H7 (cell line): ENCODE measurements at places on chromosomes 5 and 9. TPM values are rescaled to one million over a fixed set of nuclear protein-coding genes. Genes with fewer than 3 reads are reported as not detected.

DNA sequence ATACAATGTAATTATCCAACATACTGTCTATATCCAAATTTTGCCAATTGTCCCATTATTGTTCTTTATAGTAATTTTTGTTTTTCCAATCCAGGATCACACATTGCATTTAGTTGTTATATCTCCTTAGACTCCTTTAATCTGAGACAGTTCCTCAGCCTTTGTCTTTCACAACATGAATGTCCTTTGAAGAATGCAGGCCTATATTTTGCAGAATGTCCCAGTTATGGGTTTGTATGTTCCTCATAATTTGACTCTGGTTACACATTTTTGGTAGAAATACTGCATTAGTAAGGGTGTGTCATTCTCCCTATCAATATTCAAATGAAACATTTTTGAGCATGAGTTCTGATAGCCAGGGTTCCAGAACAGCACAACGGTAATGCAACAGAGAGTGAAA, 6.7 kb downstream of the CD180 start:
- no peak for DNase-seq

DNA sequence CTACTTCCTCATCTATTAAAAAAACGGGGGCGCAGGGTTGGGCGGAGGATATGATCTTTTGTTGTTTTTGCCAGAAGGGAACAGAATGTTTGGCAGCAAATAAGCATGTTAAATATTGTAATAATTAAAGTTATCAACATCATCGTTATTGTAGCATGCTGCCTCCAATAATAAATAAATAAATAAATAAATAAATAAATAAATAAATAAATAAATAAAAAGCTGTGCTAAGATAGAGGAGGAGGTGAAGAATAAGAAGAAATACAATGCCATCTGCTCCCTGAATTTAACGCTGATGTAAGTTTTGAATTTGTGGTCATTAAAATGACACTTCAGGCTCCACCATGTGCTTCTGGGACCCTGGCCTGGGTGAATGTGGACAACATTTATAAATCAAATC, 508.0 kb upstream of the TNC start:
- no peak for DNase-seq

DNA sequence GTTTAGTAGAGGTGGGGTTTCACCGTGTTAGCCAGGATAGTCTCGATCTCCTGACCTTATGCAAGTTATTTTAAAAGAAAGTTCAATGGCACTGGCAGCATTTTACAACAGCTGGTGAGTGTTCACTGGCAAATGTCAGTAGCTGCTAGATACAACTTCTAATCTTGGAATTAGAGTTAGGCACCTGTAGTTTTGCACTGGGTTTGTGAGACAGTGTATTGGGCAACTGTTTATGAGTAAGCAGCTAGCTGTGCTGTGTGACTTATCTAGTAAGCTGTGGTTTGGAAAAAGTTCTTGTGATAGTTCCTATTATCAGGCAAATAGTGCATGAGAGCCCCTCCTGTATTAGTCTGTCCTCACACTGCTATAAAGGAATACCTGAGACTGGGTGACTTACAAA, 61.5 kb downstream of the UBE2QL1 start:
- DNase-seq = no peak

DNA sequence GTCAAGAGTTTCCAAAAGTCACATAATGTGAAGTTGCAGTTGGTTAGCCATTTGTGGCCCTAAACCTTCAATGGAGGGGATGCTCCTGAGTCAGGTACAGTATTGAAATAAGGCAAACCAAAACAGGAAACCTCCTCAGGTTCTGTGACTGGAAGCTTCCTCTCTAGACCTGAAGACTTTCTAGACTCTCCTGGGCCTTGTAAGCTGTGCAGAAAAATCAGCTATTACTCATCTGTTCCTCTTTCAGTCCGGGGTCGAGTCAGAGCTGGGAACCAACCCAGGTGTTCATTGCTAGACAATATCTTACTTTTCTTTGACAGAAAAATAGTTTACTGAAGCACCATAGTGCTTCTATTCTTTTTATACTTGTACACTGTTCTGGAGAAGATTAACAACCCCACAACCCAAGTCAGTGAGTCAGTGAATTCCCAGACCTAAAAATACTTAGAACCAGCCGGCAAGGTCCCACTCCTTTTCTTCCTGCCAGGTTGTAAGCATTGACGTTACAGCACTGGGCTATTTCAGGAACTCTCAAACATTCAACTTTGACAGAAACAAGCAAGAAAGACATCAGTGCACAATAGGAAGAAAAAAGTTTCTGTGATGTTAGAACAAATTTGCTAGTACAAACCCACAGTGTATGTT, 47.3 kb downstream of the FSTL4 start:
- DNase-seq = no peak

GRCh38 chr5:139384591-139385051, 1.5 kb upstream of the SLC23A1 start:
- DNase-seq = no peak

DNA sequence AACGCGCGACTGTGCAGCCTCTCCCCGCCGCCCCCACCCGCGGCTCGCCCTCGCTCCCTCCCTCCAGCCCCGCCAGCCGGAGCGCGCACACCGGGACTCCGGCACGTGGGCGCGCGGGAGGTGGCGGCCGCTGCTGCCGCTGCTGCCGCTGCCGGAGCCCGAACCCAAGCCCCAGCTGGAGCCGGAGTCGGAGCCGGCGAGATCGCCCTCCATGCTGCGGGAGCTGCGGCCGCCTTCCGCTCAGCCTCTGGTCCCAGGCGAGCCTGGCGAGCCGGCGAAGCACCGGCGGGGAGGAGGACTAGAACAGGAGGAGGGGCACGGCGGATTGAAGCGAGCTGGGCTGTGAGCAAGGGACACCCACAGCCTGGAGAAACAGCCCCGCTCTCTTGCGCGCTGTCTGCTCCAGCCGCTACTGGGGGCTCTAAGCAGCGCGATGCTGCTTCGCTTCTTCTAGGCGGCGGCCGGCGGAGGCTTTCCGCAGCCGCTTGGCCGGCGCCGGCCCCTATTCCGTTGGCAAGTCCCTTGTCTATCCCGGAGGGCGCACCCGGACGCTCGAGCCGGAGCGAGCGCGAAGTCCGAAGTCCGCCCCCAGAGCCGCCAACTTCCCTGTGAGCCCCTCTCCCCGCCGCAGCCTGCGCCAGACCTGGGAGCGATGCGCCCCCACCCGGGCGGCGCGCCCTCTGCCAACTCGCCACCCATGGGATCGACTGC, 598.7 kb upstream of the SGCD start:
- peak; percentile 83 for DNase-seq

DNA sequence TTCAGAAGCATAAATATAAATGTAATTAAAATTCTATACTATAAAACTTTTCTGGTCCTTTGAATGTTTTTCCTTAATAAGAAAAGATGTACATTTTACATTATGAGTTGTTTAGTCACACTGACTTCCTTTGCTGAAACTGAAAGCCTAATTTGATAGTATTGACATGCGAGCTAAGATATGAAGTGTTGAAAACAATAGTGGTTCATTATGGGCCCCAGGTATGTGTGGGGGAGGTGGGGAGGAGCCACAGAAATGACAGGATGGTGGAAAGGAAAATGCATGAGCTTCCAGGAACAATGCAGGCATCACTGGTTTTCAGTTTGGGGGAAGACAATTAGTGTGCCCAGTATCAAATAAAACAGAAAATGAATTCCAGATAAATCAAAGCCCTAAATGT, 35.4 kb upstream of the RLN1 start:
- DNase-seq = no peak

DNA sequence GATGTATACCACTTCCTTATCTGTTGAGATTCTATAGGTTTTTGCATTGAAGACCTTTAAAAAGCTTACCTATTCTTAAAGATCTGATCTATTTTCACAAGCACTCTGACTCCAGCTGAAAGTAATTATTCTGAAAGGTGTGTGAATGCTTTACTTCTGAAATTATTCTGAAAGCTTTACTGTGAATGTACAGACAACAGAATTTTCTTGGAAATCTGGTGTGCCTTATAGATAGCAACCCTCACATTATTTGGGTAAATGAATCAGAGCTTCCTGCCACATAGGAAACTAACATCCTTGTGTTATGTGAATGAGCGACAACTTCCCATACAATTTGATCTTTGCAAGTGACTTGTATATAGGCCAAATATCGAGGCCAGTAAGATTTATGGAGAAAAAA, 6.5 kb downstream of the CDO1 start:
- DNase-seq = no peak

GRCh38 chr9:94929369-94929756, 202.9 kb downstream of the AOPEP start:
- DNase-seq = no peak

DNA sequence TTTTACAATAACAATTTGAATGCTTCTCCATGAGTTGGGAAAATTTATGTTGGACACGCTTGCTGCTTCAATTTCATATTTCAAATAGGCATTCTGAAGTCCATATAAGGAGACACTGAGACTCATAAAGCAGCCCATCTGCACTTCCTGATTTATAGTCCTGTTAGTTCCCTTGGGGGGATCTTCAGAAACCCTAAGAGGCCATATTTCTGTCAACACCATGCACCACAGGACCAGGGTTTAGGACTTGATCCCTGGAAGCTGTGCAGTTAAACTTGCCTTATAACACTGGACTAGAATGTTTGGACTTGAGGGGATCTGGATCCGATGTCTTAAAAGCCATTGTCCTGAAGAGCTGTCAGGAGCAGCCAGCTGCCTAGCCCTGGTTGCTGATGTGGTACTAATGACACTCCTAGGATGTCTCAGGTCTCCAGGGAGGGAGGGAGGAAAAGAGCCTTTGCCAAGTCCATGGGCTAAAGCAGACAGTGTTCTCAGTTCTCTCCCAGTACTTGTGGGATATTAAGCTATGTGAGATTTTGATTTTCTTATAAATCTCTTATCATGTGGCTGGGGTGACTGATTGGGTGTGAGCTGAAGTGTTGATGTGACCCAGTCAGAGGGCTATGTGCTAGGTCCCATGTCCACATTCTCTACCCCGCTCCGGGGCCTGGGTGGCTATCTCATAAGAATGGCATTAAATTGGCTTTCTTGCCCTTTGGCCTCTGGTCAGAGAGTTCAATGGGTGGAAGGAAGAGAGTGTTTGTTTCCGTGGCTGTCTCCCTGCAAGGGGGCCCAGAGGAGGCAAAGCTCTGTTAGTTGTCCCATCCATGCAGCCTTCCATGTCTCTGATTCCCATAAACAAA, 399.8 kb downstream of the OSTF1 start:
- no peak for DNase-seq

- peak; percentile 17 for DNase-seq
These were observed 3.3 kb upstream of the CXXC5 start for GRCh38 chr5:139644646-139645429.

DNA sequence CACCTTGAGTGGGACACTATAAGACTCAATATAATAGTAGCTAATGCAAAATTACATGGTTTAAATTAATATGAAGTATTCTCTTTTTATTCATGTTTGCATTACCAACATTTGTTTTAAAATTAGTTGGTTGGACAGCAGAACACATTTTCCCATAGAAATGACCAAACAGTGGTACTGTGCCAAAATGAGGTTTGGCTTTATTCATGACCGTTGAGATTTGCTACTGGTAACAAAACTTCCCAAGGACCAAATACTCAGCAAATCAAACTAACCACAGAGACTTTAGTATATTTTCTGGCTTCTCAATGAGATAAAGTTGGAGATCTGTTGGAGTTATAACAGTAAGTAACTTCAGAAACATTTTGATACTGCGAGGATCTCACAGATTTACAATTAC, 637.8 kb upstream of the MEF2C start:
- DNase-seq = no peak

ASPN gene
- not detected in 2 replicates for total RNA-seq

GRCh38 chr9:13568841-13569601, 289.5 kb upstream of the MPDZ start:
- DNase-seq = no peak

DNA sequence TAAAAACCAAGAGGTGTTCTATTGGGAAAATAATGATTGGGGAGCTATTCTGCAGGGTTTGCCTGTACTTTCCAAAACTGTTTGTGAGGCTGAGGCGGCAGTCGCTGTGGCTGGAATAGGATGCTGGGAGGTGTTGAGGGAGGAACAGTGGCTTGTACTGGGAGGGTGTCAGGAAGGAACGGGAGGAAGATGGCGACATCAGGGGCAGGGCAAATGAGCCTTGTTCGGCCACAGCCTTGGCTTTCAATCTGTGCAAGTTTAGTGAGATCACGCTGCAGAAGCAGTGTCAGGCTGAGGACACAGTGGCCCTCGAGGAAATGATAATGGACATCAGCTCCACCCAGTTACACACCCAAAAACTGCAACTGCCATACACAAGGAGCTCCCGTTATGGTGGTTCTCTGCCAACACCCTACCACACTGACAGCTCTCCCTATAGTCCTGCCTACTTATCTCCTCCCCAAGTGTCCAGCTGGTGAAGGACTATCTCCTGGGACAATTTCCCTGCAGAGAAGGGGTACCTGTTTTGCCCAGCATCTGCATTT, 27.3 kb downstream of the KIF2A start:
- DNase-seq = no peak

ADAMTS6 gene
- 1.3 and 1.5 TPM in 2 replicates for total RNA-seq

GRCh38 chr5:14153932-14154731, 11.0 kb downstream of the TRIO start:
- DNase-seq = peak; percentile 51

FAM78A gene
- total RNA-seq = 1.6 and 3.4 TPM in 2 replicates

GRCh38 chr5:100644185-100644584, 109.0 kb downstream of the FAM174A start:
- DNase-seq = no peak

ECM2 gene
- not detected in 2 replicates for total RNA-seq

- DNase-seq = no peak
These were observed 103.7 kb downstream of the ATPSCKMT start for GRCh38 chr5:10145923-10146401.

PLPP1 gene
- 81.4 and 97.4 TPM in 2 replicates for total RNA-seq

DNA sequence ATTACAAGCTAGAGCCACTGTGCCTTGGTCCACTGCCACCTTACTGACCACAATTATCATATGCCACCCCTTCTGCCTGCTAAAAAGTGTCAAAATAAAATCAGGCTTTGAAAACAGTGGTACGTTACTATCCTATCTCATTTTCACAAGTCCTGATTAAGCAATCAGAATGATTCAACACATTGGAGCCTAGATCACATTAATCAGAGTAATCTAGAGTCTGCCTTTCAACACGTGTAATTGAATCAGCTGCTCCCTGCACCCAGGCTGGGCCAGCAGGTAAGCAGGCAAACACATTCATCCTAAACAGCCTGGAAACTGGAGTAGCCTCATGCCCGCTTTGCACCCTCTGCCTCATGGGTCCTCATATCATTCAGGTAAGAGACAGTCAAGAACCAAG, 186.2 kb downstream of the DCP2 start:
- DNase-seq = no peak

GRCh38 chr5:93623153-93623552, 40.1 kb downstream of the NR2F1 start:
- DNase-seq = no peak

DNA sequence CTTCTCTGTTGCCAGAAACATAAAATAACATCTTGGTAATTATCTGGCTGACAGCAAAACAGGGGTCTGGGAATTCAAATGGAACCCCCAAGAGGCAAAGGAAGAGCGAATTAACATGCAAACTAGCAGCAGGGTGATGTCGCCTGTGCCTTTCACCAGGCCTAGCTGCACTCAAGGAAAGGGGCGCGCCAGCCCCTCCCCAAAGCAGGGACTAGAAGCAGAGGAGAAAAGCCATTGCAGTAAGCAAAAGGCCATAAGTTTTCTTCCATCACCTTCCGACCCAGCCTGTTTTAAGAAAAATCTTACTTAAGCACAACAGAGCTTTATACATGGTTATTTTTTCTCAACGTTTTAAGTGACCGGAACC, 539 bp downstream of the POC5 start:
- peak; percentile 44 for DNase-seq
